Right forelimb (tissue), 1 donor: ENCODE measurements at places on chromosomes 4 and X.

- DNase-seq, result no peak
Observed at GRCh38 chr4:116796022-116796421, 289.4 kb downstream of the TRAM1L1 start.

DNA sequence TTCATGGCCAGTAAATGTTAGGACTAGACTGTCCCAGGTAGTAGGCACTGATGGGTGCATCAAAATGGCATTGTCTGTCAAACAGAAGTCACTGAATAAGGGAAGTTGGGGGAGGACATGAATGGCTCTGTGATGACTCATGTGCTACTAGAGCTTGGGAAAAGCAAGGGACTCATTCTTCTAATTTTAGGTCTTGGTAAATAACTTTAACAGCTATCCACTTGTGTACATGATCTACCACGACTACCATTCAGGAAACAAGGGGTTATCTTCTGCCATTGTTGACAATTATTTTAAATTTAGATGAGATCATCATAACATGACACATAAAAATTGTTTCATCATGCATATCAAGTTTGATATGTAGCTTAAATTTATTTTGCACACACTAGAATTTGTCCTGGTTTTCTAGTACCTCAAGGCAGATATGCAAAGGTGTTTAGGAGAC, 6.3 kb downstream of the AREG start:
- no peak for DNase-seq

- no peak for DNase-seq
Observed at GRCh38 chr4:186297013-186297645, 31.1 kb downstream of the F11 start.

DNA sequence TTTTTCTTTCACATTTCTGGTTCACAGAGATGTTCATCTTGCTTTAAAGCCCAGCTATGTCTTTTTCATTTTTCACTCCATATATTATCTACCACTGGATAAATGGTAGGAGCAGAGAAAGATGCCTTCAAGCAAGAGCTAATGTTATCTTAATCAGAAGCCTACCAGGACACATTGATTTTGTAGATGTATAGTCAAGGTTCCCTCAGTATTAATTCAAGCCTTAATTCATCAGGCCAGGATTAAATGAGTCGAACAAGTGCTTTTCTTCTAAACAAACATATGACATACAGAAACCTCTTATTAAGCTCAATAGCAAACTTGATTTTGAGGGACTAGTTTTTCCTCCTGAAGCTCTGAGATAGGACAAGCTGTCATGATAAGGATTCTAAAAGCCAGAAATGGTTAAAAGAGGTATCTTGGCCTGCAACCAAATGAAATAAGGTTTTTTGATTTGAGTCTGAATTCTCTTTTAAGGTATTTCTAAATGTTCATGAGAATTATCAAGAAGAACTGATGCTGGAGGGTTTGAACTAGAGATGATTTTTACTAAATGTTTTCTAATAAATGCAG, 81.7 kb upstream of the FTHL17 start:
- DNase-seq, result no peak

DNA sequence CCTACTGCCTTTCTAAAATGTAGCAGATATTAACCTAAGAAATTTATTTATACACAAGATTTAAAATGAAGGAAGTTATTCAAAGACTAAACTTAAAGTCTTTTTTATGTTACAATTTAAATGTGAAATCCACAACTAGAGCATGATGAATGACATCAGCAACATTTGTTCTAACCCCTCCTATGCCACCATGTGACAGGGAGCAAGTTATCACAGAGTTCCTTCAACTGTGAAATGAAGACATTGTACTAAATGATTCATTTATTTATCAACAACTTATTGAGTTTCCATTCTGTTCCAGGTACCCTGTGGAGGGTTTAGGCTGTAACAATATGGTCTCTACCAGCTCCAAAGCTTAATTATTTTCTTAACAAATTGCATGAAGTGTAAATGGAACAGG, 76.9 kb downstream of the SLC39A8 start:
- no peak for DNase-seq

DNA sequence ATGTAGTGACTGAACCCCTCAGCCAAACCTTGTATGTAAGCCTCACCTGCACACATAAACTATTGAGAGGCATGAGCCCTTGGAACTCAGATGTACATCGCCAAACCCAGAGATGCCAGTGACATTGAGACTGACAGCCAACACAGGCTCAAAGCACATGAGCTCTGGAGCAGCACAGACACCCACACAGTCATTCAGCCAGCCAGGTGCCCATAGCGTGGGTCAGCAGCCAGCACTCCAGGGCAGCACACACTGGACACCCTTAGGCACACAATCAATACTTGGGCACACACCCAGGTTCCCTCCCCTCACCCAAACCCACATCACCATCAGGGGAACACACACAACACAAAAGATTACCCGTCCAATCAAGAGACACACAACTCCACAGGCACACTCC, 4.3 kb upstream of the TIMP1 start:
- DNase-seq, result no peak
